ENCODE measurements at places on chromosomes 6 and 20.

- no peak for DNase-seq
These were observed 23.1 kb downstream of the UBE3D start for GRCh38 chr6:83042467-83043053.

DNA sequence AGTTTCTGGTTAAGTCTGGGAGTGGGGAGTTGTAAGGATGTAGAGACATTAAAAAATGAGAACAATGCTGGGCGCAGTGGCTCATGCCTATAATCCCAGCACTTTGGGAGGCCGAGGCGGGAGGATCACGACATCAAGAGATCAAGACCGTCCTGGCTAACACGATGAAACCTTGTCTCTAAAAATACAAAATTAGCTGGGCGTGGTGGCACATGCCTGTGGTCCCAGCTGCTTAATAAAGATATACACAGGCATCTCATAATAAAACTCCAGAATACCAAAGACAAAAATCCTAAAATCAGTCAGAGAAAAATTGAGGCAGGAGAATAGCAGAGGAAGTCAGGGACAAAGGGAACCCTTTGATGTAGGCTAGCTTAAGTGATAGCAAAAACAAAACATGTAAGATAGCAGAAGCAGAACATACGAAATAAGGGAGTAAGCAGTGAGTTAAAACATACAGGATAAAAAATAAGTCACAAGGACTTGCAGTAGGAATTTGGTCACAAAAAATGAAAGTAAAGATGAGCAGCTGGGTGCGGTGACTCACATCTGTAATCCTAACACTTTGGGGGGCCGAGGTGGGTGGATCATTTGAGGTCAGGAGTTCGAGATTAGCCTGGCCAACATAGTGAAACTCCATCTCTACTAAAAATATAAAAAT is 23.6 kb downstream of the DDX43 start:
- DNase-seq: no peak

DNA sequence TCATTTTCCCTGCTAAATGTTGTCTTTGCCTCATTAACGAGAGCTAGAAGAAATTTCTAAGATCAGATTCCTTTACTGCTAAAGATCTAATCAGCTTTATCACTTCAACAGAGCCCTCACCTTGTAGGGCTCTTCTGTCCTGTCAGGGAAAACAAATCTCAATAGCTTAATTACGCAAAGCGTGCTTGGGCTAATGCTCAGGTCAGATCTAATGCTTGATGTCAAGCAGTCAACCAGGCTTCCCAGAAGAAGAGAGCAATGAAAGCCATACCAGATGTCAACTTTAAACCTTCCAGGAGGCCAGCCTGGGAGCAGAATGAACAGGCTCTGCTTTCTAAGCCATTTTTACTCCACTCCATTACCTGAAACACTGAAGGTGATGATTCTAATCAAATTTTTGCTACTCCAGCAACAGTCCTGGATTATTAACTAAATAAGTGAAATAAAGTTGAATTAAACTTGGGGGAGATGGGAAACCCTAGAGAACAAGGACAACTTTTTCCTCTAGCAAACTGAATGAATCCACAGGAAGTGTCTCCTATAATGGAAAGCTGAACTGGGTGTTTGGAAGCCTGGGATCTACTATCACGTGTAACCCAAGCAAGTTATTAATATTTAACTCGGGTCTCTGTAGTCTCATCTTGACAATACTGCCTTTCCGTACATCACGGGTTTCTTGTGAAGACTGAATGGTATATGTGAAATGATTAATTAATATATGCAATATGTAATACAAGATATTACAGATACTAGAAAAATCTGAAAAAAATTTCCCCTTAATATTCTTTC is 273.7 kb downstream of the PTPRK start:
- DNase-seq: no peak

DNA sequence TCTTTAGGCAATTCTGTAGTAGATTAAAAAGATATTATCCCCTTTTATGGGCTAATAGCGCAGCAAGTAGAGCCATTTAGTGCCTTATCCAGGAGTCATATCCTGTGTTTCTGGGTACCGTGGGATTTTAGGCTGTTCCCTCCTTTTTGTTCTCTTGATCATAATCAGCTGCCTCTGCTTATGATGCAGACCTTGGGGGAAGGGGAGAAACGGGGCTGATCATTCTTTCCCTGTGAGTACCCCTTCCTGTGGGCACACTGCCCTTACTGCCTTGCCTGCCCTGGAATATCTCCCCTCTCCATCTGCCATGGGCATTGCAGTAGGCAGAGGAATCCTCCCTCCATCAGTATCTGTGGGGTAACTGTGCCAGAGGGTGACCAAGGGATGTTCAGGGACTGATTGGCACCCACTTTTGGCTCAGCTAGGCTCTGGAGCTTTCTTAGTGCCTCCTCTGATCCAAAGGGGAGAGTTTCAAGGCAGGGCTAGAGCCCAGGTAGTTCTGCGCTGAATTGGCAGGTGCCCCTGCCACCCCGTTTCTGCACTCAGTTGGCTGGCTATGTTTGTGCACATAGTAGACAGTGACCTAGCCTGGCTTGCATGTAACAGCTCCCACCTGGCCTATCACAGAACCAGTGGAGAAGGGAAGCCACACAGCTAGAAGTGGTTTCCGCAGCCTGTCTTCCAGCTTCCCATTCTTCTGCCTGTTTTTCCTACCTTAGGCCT is 103.3 kb downstream of the FIG4 start:
- DNase-seq: no peak

DNA sequence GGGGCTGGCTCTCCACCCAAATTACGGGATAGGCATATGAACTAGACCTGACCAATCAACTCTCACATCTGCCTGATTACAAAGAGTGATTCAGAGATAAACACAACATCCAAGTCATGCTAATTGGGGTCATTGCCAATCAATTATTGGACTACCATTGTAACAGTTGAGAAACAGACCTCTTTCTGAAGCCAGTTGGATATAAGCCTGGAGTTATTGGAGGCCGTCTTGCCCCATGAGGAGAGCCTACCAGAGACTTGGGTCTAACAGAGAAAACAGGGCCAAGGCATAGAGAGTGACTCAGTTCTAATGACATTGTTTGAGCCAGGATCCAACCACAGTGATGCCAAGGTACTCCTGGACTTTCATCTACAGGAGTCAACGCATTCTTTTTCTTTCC is 39.4 kb upstream of the HIVEP2 start:
- DNase-seq: no peak

- DNase-seq: no peak
These were observed 82.6 kb downstream of the PROKR2 start for GRCh38 chr20:5234158-5234557.

DNA sequence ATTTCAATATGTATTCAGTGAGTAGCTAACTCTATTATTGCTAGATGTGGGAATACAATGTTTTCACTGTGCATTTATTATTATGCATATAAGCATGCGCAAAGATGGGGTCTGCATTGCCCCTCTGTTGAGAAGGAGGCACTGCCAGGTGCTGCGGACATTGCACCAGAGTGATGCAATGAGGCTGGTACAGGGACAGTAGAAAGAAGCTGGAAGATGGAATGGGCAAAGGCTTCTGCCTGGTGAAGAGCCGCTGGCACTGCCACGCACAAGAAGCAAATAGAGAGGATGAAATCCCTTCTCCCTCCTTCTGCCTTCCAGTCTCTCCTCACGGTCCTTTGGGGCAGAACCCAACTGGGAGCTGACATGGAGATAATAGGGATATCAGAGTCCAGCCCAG is 154.5 kb upstream of the TNFAIP3 start:
- DNase-seq: no peak

DNA sequence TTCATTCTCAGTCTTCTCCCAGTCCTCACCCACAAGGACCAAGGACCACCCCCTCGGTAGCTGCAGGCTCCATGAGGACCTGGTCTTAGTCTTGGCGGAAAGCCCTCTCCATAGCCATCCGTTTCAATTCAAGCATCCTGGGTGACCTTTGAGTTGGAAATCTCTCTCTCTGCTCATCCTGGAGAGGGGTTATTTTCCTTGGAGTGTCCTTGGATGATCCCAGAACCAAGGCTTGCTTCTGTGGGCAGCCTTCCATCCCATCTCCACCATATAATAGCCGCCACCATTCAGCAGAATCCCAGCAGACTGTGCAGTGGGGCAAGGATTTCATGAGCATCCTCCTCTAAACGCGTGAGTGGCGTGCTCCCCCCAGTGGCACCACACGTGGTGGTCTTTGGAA is at the start of gene BPIFA2:
Gene BPIFA2 (plus strand): TSS at position 301 of the 400 bp plus-strand sequence. CDS start 987 bp downstream, outside the sequence.
- no peak for DNase-seq

GRCh38 chr6:18997375-18997826 is 610.3 kb downstream of the RNF144B start:
- DNase-seq: peak; percentile 39

- no peak for DNase-seq
These were observed 44.7 kb upstream of the ECI2 start for GRCh38 chr6:4179960-4180651.
